Activated CD8-positive, alpha-beta memory T cell treated with anti-CD3 and anti-CD28 coated beads for 4 hours (primary cell): ENCODE measurements at places on chromosomes 6 and 20.

DNA sequence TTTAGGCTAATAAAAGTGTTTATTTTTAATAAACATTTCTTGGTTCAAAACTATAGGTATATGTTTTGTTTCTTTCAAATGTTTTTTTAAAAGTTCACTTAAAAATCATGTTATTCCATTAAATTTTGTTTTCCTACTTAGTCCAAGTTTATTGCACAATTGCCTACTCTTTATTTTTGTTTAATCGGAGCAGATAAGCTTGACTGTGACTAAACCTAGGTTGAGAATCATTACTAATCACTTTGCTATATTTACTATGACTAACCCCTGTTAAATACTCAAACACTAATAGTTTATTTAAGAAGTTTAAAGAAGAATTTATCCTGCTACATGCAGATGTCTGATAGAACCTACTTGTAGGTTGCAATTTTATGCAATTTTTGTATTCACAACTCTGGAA lies 18.8 kb downstream of the MAP3K4 start:
- no peak for DNase-seq

- DNase-seq = no peak
Measured at GRCh38 chr6:111591370-111591900, 14.2 kb downstream of the TRAF3IP2 start.

DNA sequence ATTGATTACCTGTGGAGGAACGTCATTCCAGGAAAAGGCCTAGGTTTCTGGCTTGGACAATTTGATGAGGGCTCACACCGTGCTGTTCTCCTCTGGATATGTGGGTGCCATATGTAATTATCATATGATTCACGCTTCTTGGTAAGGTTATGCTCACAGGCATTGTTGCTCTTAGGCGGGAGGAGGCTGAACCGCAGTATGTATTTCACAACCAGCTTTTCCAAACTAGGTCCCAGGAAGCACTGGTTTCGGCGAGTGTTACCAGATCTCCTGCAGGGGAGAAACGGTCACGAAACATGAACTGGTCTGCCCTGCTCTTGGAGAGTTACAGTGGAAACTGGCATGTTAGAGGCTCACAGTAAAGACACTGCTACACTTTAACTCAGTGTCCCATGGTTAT lies 793 bp upstream of the FAM50B start:
- no peak for DNase-seq

DNA sequence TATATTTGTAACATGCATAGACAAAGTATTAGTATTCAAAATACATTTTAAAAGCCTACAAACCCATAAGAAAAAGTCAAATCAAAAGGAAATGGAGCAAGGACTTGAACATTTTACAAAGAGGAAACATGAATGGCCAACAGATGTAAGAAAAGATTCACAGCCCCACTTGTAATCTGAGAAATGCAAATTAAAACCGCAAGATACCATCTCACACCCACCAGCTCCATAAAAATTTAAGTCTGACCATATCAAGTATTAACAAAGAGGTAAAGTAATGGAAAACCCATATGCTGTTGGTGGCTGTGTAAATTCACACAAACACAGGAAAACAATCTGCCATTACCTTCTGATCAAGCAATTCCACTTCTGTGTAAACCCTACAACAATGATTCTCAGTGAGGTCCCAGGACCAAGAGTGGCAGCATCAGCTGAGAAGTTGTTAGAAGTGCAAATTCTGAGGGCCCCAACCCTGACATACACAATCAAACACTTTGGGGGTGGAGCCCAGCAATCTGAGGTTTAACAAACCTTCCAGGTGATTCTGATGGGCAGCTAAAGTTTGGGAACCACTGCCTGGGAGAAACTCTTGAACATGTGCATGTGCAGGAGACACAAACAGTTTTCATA lies 30.9 kb downstream of the BCL2L1 start:
- DNase-seq = no peak

- no peak for DNase-seq
Measured at GRCh38 chr6:100342830-100343229, 121.9 kb downstream of the SIM1 start.

DNA sequence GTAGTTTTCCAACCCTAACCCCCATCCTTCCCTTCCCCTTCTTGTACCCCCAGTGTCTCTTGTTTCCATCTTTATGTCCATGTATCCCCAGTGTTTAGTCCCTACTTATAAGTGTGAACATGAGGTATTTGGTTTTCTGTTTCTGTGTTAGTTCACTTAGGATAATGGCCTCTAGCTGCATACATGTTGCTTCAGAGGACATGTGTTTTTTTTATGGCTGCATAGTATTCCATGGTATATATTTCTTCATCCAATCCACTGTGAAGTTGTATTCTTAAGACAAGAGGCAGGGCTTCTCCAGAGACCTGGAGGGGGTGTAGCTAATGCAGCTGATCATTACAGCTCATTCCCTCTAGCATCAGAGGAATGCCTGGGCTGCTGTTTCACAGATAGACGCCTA lies 4.2 kb downstream of the DNAH8 start:
- DNase-seq = no peak

GRCh38 chr6:107820338-107821261 lies 3.5 kb downstream of the SCML4 start:
- DNase-seq = no peak
